ENCODE measurements at places on chromosomes 2 and 18. TPM values are rescaled to one million over a fixed set of nuclear protein-coding genes. Genes with fewer than 3 reads are reported as not detected.

SULT1C4 gene
- not detected for total RNA-seq

DNA sequence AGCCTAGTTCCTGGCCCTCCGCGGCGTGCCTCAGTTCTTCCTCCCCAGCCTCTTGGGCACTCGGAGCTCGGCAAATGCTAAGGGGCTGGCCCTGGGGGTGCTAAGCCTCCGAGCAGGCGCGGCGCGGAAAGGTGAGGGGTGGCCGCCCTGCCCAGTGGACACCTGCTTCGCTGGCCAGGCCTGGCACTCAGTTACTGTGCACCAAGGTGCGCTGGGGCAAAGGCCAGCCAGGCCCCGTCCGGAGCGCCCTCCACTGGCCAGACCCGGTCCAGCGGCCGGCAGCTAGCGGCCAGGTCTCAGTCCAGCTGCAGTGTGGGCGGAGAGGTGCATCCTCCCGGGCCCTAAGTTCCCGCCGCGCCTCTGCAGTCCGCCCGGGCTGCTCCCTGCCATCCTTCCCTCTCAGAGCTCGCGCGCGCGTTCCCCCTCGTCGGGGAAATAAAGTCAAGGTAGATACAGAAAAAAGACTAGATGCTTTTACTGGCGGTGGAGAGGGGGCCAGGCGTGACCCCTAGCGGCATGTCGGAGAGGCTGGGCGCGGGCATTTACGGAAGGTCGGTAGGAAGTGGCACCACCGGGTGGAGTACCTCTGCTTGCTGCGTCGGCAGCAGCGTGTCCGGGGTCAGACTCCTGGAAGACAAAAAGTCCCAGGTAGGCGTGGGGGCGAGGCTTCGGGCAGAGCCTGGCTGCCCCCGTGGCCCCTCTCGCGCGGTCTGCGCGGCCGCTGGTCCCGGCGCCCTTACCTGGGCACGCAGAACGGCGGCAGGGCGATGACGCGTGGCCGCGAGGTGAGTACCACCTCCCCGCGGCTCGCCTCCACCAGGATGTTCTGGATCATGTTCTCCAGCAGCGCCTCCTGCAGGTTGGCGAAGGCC lies 9.4 kb upstream of the CRYBA2 start:
- DNase-seq, result no peak

TMEM17 gene
- 2.5 TPM for total RNA-seq

- DNase-seq, result no peak
These were observed 2.3 kb downstream of the TMEM182 start for GRCh38 chr2:102764083-102764482.

- DNase-seq, result no peak
These were observed 155.5 kb downstream of the CD8B2 start for GRCh38 chr2:106642679-106643078.

All from LHCN-M2 (cell line).